Daoy (cell line): ENCODE measurements at places on chromosomes 12 and 14. TPM values are rescaled to one million over a fixed set of nuclear protein-coding genes. Genes with fewer than 3 reads are reported as not detected.

The KLRC1 gene
- not detected in 2 replicates for total RNA-seq

The ACSS3 gene
- total RNA-seq, result 4.2 and 7.0 TPM in 2 replicates

The ADAM20 gene
- total RNA-seq, result 0.18 and 0.34 TPM in 2 replicates

The PSMB5 gene
- total RNA-seq, result 476 and 523 TPM in 2 replicates

The TBX3 gene
- total RNA-seq, result 13.7 and 15.3 TPM in 2 replicates

The PELI2 gene
- 5.3 and 7.1 TPM in 2 replicates for total RNA-seq

The TMEM30B gene
- not detected in 2 replicates for total RNA-seq

The KRT72 gene
- not detected in 2 replicates for total RNA-seq

The PTCSC3 gene
- not detected in 2 replicates for total RNA-seq

The BATF gene
- not detected in 2 replicates for total RNA-seq

The CSRP2 gene
- total RNA-seq, result 74.6 and 90.0 TPM in 2 replicates

The DHH gene
- total RNA-seq, result not detected in 2 replicates

The LALBA gene
- not detected in 2 replicates for total RNA-seq

The GPR132 gene
- total RNA-seq, result 3.3 and 5.1 TPM in 2 replicates

The TSPAN19 gene
- 0.91 TPM in 1 of 2 replicates, not detected in the other for total RNA-seq

The TAS2R42 gene
- not detected in 2 replicates for total RNA-seq

The RIMBP2 gene
- 1.4 and 2.2 TPM in 2 replicates for total RNA-seq

The PIGH gene
- 29.4 and 31.4 TPM in 2 replicates for total RNA-seq

The GLT1D1 gene
- total RNA-seq, result 1.2 and 1.9 TPM in 2 replicates

The TAS2R43 gene
- 1.6 TPM in 1 of 2 replicates, not detected in the other for total RNA-seq

The TMEM233 gene
- total RNA-seq, result 1.8 and 2.7 TPM in 2 replicates

The GPR162 gene
- total RNA-seq, result 0.74 and 0.92 TPM in 2 replicates

The BORCS5 gene
- total RNA-seq, result 1.6 and 2.5 TPM in 2 replicates

The TCL1B gene
- 0.11 and 0.42 TPM in 2 replicates for total RNA-seq

The NTF3 gene
- total RNA-seq, result 12.7 and 25.3 TPM in 2 replicates

The ASB2 gene
- 1.8 and 3.0 TPM in 2 replicates for total RNA-seq

The ZDHHC22 gene
- not detected in 2 replicates for total RNA-seq

The KRT2 gene
- total RNA-seq, result 0.03 and 0.40 TPM in 2 replicates

The SLC4A8 gene
- total RNA-seq, result 2.3 and 16.6 TPM in 2 replicates

The PRR4 gene
- total RNA-seq, result 0.74 TPM in 1 of 2 replicates, not detected in the other

The RASSF9 gene
- 0.34 and 0.80 TPM in 2 replicates for total RNA-seq

The SOAT2 gene
- not detected in 2 replicates for total RNA-seq

The LUM gene
- 1.0 and 2.6 TPM in 2 replicates for total RNA-seq

The RNASE7 gene
- total RNA-seq, result not detected in 2 replicates

The LTBP2 gene
- 7.6 and 9.6 TPM in 2 replicates for total RNA-seq
